ENCODE measurements at places on chromosomes 5 and 9. TPM values are rescaled to one million over a fixed set of nuclear protein-coding genes. Genes with fewer than 3 reads are reported as not detected.

BRINP1 gene
- 1.8 TPM for total RNA-seq

APBA1 gene
- 6.8 TPM for total RNA-seq

GFI1B gene
- total RNA-seq = not detected

TXNDC8 gene
- not detected for total RNA-seq

- H3K36me3 ChIP-seq = peaks cover 64% of the 10 kb centered on the region
- H3K27me3 ChIP-seq = no peaks in the 10 kb centered on the region
- no peaks in the 10 kb centered on the region for H3K4me1 ChIP-seq
- H3K4me3 ChIP-seq = no peak overlapping the region
Observed at GRCh38 chr9:137103206-137103999, 11.1 kb downstream of the DPP7 start.

- H3K27ac ChIP-seq = no peak overlapping the region
- no peaks in the 10 kb centered on the region for H3K36me3 ChIP-seq
- H3K4me1 ChIP-seq = no peaks in the 10 kb centered on the region
- DNase-seq = no peak
Observed at GRCh38 chr5:176296-176823, 14.9 kb upstream of the LRRC14B start.

- no peaks in the 10 kb centered on the region for H3K36me3 ChIP-seq
- DNase-seq = no peak
- peaks cover 3% of the 10 kb centered on the region for H3K4me1 ChIP-seq
- H3K27ac ChIP-seq = no peak overlapping the region
- no peaks in the 10 kb centered on the region for H3K27me3 ChIP-seq
Observed at GRCh38 chr9:131275332-131276093, 797 bp downstream of the FAM78A start.

ORM2 gene
- not detected for total RNA-seq

DNA sequence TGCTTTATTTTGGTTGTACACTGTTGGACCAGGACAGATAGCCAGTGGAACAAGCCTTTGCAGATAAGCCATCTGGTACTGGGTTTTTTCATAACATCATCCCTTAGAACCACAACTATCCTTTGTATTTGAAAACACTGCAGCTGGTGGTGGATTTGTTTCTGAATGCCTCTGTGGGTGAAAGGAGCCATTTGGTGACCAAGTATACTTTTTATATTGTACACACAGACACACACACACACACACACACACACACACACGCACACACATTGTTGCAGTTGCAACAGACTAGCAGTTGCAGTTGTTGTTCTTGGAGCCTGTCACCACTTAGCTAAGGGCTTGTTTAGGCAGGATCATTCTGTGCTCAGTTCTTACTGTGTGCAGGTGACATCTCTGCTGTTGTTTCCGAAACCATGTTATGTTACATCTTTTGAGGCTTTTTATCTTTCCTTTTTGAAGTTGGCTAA is 22.9 kb upstream of the CAVIN4 start:
- DNase-seq = no peak
- no peak overlapping the region for H3K4me3 ChIP-seq
- no peaks in the 10 kb centered on the region for H3K4me1 ChIP-seq
- H3K36me3 ChIP-seq = no peaks in the 10 kb centered on the region
- H3K27me3 ChIP-seq = no peaks in the 10 kb centered on the region

DNA sequence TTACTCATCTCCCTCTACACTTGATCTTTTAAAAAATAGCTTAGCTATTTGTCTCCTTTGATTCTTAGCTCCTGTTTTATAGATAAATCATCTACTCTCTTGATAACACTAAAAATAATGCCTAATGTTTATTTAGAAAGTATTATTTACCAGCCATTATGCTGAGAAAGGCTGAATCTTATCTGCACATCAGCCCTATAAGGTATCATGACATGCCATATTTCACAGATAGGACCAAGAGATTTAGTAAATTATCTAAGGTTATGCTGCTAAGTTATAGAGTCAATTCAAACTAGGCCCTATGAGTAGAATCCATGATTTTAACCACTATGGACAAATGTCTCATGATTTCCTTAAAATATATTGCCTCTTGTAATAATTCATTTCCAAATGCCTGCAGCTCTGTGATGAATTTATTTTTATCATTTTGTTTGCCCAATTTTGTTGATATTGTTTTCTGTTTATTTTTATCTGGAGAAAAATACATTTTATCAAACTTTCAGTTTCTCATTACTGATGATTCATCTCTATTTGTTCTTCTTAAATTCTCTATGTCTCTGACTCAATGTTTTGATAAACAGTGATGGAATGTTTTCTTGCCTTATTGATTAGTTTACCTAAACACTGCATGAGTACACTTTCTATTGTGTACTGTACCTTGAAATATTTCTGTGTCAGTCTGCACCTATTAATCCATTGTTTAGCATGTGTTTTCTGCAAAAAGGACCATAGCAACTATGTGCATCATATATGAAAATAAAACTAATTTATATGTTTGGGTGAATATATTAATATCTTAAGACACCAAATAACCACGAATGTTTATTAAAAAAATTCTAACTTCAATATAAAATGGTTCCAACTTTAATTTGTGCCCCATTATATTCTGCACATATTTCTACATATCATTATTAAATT is 300.8 kb downstream of the CDH9 start:
- H3K4me3 ChIP-seq = no peak overlapping the region
- no peak for DNase-seq
- H3K36me3 ChIP-seq = no peaks in the 10 kb centered on the region
- no peak overlapping the region for H3K27ac ChIP-seq
- no peaks in the 10 kb centered on the region for H3K4me1 ChIP-seq

GRCh38 chr5:131790550-131790949 is 6.3 kb downstream of the FNIP1 start:
- no peak for DNase-seq
- no peak overlapping the region for H3K4me3 ChIP-seq
- H3K27ac ChIP-seq = no peak overlapping the region
- H3K4me1 ChIP-seq = peaks cover 56% of the 10 kb centered on the region

COL27A1 gene
- total RNA-seq = 57.1 TPM

DNA sequence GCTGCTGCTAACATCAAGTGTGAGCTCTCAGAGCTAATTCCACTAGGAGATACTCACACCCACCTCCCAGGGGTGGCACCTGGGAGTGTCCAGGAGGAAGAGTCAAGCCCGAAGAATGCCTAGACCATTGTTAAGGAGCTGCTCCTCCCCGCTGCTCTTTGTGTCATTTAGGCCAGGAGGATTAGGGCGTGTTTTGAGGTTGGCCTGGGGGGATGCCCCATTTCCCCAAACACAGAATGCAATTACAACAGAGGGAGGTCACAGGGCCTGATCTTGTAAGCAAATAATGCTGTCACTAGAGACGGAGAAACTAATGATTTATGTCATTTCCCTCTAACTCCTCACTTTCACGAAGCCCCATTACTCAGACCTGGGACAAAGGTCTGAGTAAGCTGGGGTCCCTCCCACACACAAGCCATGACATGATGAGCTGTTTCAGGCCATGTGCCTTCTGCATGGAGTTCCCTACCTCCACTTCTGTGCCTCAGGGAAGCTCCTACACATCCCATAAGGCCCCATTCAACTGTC is 312.5 kb downstream of the ACTL7B start:
- H3K36me3 ChIP-seq = no peaks in the 10 kb centered on the region
- H3K27me3 ChIP-seq = no peaks in the 10 kb centered on the region
- no peak for DNase-seq
- no peaks in the 10 kb centered on the region for H3K4me1 ChIP-seq
- no peak overlapping the region for H3K27ac ChIP-seq
- no peak overlapping the region for H3K4me3 ChIP-seq
